ENCODE measurements at places on chromosomes 12 and 14.
A peak's percentile ranks its signal among the peaks of the same experiment; 100 is the strongest.

DNA sequence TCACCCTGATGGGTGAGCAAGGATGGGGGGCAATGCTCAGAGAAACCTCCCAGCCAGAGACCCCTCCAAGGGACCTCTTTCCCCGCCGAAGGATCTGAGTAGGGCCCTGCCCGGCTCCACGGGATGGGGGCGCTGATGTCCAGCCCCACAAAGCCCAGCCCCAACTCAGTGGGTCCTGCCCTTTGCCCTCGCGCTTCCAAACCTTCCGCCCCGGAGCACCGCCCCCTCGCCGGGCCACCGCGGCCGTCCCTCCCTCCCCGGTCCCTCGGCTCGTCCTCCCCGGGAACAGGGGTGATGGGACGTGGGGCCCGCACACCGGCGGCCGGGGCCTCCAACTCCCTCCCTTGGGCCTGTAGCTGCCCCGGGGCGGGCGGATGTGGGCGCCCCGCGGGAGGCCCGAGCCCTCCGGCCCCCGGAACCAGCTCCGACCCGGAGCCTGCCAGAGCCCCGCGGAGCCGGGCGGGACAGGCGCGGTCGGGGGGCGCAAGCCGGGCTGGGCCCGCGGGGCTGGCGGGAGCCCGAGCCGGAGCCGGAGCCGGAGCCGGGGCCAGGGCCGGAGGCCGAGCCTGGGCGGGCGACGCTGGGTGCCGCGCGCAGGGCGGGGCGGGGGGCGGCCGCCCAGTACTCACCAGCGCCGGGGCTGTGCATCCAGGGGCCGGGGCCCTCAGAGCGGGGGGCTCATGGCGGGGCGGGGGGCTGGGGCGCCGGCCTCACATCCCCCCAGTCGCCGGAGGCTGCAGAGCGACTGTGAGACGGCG is 386 bp downstream of the HDAC7 start:
- DNase-seq, result peak; percentile 32

- DNase-seq, result no peak
These were observed 7.1 kb upstream of the OAS2 start for GRCh38 chr12:112971248-112971647.

- DNase-seq, result no peak
These were observed 73.2 kb upstream of the MDM1 start for GRCh38 chr12:68405343-68405781.

- no peak for DNase-seq
These were observed 15.2 kb upstream of the DLK1 start for GRCh38 chr14:100711493-100711892.

DNA sequence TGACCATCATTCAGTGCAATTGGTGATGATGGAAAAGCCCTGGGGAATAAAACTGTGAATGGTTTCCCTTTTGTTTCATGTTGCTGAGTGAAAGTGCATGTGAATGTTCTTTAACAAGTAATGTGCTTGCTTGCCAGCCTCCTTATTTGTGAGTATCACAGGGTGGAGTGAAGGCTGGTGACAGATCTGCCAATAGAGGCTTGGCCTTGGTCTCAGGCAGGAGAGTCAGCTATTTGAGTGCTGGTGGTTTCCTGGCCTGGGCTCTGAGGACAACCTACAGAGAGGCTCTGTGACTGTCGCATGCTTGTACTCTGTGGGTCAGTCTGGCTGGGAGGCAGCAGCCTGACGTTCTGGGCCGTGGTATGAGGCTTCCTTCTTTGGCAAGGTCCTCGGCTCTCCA is 20.7 kb downstream of the KRT85 start:
- no peak for DNase-seq

DNA sequence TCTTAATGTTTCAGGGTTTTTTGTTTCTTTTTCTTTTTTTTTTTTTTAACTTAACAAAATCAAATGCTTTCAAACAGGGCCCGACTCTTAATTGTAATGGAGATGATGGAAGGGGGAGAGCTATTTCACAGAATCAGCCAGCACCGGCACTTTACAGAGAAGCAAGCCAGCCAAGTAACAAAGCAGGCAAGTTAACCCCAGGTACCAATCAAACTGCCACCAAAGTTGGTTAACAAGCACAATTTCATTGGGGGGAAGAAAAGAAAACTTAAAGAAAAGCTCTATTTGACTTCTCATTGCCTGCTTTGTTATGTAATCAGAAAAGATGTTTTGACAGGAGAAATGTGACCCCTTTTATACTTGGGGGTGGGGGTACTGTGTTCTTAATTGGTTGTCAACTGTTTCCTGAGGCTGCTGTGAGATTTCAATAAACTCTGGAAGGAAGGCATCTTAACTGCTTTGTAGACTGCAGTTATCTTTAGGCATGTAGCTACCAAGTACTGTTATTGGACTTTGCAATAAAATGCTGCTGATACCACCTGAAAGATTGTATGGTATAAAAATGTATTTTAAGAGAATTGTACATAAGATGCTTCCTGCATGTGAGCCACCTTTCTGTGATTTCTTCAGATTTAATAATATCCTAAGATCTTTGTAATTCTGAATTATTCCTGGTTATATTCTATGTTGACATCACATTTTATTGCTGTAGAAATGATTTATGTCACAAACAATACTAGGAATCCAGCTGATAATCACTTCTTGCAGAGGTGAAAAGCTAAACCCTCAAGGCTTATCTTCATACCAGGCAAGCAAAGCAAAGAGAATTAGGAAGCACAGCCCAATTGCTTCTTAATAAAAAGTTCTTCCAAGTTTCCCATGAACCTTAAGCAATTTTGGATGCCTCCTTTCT is 26.9 kb downstream of the MAPKAPK5 start:
- DNase-seq, result no peak

DNA sequence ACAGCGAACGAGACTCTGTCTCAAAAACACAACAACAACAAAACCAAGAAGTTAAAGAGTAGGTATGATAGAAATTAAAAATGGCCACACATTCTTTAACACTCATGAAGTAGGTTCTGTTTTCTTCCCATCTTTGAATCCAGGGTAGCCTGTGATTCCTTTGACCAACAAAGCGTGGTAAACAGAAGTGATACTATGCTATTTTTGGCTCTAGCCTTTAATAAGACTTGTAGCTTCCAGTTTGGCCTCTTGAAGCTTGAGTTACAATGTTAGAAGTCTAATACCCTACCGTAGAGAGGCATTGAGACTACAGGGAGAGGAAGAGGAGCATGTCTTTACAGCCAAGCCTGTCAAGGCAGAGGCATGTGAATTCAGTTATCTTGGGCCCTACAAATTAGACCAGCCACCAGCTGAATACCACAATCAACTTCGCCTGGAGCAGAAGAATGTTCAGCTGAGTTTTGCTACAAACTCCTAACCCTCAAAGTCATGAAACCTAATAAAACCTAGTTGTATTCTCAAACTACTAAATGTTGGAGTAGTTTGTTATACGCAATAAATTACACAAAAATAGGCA is 4.9 kb upstream of the NEMF start:
- DNase-seq, result no peak

- DNase-seq, result no peak
These were observed 43.5 kb downstream of the SYNE2 start for GRCh38 chr14:63896278-63896720.
